ENCODE measurements at places on chromosomes 3 and 15.

DNA sequence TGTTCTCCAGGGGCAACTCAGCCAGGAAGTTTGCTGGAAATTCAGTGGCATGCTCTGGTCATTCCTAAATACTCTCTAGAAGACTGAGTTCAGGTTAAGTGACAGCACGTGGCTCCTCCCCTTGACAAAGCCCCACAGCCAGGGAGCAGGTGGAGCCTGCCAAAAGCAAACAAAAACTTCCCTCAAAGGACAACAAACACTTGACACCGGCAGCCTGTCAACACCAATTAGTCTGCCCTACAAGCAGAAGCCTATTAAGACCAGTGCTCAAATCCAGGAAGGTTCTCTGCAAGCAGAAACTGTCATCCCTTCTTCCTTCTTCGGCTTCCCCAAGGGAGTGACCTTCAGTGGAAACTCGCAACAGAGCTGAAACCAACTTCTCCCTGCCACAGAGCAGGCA, 5.0 kb downstream of the MEX3B start:
- DNase-seq, result peak; percentile 50

GRCh38 chr3:79314962-79315361, 452.8 kb downstream of the ROBO1 start:
- no peak for DNase-seq

DNA sequence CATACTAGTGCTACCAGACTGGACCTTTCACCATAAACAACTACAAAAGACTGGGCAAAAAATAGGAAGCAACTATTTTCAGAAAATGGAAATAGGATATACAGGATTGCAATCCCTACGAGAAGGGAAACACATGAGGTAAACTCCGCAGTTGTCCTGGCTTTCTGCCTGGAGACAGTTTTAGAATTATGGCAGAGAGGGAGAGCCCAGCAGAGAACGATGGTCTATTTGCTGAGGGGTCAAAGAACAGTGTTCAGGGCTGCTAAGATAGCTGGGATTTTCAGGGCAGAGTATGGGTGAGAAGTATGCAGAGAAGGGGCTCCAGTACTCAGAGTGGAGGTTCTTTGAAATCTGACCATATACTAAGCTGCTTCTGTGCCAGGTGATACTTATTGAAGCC, 163.4 kb downstream of the CHDH start:
- no peak for DNase-seq

DNA sequence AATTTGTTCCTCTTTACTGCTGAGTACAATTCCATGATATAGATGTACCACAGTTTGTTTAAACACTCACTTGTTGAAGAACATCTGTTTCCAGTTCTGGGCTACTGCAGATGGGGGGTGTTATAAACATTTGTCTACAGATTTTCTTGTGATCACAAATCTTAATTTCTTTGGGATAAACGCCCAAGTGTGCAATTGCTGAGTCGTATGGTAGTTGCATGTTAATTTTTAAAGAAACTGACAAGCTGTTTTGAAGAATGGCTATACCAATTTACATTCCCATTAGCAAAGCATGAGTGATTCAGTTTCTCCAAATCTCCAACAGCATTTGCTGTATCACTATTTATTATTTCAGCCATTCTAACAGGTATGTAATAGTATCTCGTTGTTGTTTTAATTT, 242.0 kb upstream of the MRPL3 start:
- DNase-seq, result no peak

GRCh38 chr3:122055215-122055614, at the start of gene CD86:
Gene CD86 (plus strand): TSS chr3:122055362. CDS start chr3:122055490, 128 bp downstream.
- no peak for DNase-seq

DNA sequence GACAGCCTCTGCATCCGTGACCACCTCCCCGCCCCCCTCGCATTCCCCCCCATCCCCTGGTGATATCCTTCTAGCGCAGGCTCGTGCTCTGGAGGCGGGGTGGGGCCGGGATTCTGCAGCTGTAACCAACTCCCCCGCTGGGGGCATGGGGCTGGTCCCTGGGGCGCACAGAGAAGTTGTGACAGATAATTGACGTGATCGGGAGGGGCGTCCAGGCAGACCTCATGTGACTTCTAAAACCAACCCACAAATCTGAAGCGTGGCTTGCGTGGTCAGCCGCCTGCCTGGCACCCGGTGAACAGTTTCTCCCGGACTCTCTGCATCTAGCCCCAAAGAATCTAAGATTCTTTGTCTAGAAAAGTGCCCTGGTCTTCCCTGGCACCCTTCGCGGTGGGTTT, 100.6 kb upstream of the IGF1R start:
- no peak for DNase-seq

- no peak for DNase-seq
Measured at GRCh38 chr3:107204121-107204520, 173.1 kb upstream of the CCDC54 start.

- DNase-seq, result no peak
Measured at GRCh38 chr3:1103525-1103924, 10.7 kb downstream of the CNTN6 start.

DNA sequence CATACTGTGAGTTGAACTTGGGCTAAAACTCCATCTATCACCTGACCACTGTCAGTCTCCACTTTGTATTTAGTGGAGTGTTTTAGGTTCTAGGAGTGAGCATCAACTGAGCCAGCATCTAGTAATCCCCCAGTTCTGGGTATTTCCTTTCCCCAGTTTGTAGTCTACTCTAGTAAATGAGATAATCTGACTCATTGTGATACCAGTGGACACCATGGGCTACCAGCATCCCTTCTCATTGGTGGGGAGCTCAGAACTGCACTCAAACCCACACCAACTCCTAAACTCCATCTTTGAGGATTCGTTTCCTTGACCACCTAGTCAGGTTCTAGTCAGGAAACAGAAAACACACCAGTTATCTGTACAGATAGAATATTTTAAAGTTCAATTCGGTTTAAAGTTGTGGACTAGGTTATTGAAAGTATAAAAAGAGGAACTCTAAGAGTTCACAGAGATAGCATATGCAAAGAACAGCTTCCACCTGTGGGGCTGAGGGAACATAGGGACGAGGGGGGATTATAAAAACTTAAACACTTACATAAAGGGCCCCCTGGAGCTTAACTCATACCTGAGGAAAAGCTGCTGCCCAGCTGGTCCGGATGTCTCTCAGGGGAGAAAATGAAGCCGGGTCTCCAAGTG, 36.0 kb downstream of the LEO1 start:
- DNase-seq, result no peak

- DNase-seq, result no peak
Measured at GRCh38 chr3:149619136-149619535, 38.7 kb downstream of the WWTR1 start.

- no peak for DNase-seq
Measured at GRCh38 chr3:141401095-141401494, 32.8 kb downstream of the ZBTB38 start.

- DNase-seq, result peak; percentile 24
Measured at GRCh38 chr15:44712346-44713005, 1.2 kb downstream of the B2M start.

GRCh38 chr3:49006408-49007067, 653 bp upstream of the WDR6 start:
- DNase-seq, result no peak

DNA sequence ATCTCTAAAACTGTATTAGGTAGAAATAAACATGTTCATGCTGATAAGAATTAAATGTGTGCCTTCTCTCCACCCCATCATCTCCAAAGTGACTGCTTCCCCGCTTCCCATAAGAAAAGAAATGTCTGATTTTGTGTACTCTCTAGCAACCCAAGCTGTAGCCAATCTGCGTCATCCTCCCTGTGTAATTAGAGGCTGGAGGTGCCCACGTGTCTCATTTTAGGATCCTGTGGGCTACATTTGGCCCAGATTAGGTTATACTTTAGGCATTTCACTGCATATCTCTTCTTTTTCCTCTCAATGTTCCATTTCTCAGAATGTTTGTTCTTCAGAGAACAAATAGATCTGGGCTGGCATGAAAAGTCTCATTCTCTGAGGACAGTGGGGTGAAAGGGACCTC, 19.3 kb upstream of the ZNF148 start:
- no peak for DNase-seq

DNA sequence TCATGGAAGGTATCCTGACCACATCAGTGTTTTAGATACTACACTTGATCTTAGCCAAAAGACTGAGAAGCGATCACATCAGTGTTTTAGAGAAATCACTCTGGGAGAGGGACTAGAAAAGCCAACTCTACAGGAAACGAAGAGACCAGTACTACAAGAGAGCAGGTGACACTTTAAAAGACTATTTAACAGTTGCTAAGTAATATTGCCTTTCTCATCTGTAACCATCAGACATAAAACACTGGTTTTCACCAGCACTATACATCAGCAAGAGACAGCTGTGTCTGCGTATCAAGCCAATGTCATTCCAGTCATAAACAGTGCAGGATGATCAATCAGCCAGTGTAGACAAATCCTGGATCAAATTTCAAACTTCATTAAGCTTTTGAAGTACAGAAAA, 66.7 kb downstream of the GLB1 start:
- DNase-seq, result no peak

DNA sequence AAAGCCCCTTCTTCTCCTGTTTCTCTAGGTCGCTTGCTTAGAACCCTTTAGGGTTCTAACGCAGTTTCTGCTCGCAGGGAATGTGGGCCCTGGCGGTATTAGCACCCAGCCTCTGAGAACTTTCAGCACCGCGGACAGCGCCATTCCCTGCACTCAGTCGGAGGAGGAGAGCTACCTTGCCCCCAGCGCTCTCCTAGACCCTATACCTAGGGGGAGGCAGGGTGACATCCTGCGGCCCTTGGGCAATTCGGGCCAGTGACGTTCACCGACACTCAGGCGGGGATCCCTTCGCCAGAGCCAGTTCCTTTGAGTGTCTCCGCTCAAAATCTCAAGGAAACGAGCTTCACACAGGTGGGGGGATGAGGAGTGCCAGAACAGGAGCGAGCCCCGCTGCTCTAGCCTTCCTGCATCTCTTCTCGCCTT, 1.3 kb downstream of the SLC7A14 start:
- no peak for DNase-seq

- DNase-seq, result peak; percentile 7
Measured at GRCh38 chr3:81871358-81872155, 110.1 kb upstream of the GBE1 start.

- DNase-seq, result no peak
Measured at GRCh38 chr3:129966876-129967275, 7.6 kb upstream of the TRH start.

GRCh38 chr3:113769551-113769950, 22.7 kb downstream of the ATP6V1A start:
- no peak for DNase-seq

DNA sequence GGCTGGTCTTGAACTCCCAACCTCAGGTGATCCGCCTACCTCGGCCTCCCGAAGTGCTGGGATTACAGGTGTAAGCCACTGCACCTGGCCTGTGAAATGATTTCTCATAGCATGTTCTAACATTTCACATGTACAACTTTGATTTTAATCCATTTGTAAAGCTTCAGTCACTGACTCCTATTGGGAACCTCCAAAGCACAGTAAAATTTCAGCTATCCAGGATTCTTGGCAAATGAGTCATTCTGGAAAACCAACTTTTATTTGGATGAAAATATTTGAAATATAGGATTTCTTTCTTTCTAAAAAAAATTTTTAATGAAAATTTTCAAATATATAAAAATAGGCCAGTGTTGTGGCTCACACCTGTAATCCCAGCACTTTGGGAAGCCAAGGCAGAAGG, 2.7 kb upstream of the LMAN1L start:
- no peak for DNase-seq

DNA sequence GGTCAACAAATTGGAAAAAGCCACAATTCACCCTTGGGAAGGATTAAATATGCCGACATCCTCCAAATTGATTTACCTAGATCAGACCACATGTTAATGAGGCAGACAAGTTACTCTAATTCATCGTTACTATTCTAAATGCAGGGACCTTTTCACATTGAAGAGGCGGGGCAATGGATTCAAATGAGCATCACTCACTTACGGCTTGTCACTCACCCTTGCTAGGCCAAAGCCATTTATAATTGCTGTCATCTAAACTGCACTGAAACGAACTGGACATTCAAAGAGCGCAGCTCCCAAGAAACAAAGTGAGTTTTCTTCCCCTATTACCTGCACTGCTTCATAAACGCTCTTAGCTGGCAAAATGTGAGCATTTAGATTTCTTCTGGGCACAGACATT, 313.9 kb downstream of the WDR72 start:
- DNase-seq, result no peak

GRCh38 chr15:84653584-84653909, 536 bp downstream of the WDR73 start:
- no peak for DNase-seq

DNA sequence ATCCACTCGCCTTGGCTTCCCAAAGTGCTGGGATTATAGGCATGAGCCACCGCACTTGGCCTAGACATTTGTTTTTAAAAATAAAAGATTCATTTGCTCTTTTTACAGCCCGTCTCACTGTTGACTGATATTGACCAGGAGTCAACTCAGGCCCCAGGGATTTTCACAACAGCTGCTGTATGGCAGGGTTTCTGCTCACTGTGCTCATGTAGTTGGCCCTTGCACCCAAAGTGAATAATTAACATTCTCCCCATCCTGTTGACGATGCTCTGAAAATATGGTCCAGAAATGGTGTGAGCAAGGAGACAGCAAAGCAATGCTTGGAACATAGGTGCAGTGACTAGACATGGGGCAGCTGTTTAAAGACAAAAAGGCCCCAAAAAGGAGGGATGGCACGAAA, 2.9 kb upstream of the CCR5 start:
- DNase-seq, result no peak

- DNase-seq, result no peak
Measured at GRCh38 chr3:64588380-64588779, 99.4 kb downstream of the ADAMTS9 start.

DNA sequence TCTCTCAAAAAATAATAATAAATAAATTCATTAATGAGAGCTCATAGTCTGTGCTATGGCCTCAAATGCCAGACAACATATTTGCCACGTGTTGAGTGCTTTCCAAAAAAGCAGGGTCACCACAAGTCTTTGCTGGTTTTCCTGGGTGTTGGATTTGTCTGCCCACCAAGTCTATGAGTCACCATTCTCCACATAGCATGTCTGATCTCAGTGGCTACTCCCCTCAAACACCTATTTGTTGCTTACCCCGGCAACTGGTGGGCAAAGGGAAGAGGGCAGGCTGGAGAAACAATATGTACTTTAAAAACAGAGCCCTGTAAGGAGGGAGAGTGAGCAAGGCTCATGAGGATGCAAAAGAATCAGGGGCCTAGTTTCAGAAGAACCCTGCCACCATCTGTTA, 120.0 kb upstream of the ARRDC4 start:
- no peak for DNase-seq

DNA sequence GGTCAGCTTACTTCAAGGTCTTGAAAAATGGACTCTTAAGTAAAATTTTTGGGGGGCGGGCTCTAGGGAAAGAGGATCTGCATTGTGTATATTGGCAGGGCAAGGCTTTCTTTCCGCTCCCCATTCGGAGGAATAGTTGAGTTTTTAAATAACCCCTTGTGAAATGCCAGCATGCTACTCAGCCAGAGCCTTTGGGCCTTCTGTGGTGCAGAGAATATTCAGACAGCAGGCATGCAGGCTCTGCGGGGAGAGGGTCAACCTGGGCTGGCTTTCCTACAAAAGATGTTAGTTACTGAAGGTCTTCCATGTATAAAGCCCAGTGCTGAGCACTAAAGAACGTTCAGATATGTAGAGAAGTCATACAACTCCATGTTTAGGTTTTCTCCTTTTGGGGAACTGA, 40.6 kb downstream of the ADAMTSL3 start:
- no peak for DNase-seq

- DNase-seq, result no peak
Measured at GRCh38 chr3:63370094-63370493, 92.0 kb downstream of the SYNPR start.

- DNase-seq, result no peak
Measured at GRCh38 chr15:39336926-39337325, 244.0 kb upstream of the THBS1 start.

Measured in NCI-H2081 (cell line).